ENCODE measurements at places on chromosomes 3 and 15.

- peak; percentile 2 for DNase-seq
Observed at GRCh38 chr3:76900596-76900995, 139.3 kb upstream of the ROBO2 start.

GRCh38 chr15:63517628-63518027, 13.2 kb downstream of the USP3 start:
- no peak for DNase-seq

DNA sequence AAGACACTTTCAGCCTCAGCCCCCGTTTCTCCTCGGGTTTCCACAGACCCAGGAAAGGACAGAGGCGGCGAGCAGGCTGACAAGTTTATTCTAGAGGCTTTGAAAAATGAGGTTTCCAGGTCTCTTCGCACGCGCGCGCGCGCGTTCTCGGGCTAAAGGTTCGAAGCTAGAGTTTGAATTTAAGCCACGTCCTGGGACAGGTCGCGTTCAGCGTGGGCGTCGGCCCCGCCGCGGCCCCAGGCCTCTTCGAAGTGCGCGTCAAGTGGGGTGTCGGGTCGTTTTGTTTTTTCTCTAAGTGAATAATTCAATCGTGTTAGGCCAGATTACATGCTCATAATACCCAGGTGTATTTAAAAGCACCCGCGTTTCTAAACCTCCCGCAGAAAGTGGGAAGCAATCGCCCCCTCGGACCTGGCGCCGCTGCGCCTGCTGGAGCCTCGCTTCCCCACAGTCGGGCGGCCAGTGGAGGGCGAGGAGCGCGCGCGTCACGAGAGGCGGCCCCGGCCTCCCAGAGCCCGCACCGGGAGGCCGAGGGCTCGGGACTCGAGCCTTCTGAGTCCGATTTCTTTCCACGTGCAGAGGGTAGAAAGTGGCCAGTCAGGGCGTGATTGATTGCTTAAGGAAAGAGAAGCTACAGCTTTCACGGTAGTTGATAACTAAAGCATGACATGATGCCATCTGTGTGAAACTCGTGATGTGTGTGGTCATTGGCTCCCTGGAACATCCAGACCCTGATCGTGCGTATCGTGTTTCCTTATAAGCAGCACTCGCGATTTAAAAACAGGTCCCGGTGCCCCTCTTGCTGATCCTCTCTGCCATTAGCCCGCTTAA, 15.8 kb upstream of the SOX2 start:
- DNase-seq: no peak

GRCh38 chr3:35070088-35070487, 569.2 kb upstream of the ARPP21 start:
- no peak for DNase-seq

- DNase-seq: peak; percentile 86
Observed at GRCh38 chr3:149812606-149813366, at the start of gene RNF13. TSS of gene RNF13 (plus strand) at chr3:149813215. CDS start at chr3:149846027, 32,812 bp downstream.

- DNase-seq: no peak
Observed at GRCh38 chr15:97977734-97978133, 17.2 kb downstream of the ARRDC4 start.

Data from AG04450 (cell line).